ENCODE measurements at places on chromosomes 3 and 15.

DNA sequence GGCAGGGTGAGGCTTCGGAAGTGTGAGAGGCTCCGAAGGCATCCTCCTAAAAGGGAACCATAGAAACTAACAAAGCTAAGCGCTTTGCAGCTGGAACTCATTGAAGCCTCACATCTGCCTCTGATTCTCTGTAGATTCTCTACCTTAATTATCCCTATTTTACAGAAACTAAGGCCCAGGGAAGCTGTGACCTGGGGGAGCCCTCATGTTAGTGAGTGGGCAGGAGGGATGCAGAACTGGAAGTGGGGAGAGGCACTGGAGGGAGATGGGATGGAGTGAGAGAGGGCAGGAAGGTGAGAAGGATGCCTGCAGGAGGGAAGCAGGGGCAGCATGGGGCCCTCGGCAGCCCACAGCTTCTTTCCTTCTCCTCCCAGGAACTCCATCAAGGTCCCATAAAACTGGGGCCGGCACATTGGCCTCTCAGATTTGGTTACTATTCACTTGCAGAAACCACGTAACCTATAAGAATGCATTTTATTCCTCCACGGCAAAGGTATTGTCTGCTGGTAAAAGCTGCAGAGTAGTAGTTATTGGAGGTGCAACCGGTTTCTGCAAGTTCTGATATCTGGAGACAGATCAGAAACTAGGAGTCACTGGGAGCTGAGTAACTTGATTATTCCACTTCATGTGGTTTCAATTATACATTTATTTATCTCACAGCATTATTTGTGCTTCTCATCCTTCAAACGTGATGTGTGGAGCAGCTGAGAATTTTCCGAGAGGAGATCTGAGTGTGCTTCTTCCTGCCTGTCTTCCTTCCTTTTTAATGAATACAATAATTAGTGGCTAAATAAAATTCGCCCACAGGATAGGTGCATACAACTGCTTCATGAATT is 24.0 kb upstream of the CHCHD6 start:
- DNase-seq = no peak

GRCh38 chr3:44334326-44334725 is 4.2 kb upstream of the TCAIM start:
- no peak for DNase-seq

DNA sequence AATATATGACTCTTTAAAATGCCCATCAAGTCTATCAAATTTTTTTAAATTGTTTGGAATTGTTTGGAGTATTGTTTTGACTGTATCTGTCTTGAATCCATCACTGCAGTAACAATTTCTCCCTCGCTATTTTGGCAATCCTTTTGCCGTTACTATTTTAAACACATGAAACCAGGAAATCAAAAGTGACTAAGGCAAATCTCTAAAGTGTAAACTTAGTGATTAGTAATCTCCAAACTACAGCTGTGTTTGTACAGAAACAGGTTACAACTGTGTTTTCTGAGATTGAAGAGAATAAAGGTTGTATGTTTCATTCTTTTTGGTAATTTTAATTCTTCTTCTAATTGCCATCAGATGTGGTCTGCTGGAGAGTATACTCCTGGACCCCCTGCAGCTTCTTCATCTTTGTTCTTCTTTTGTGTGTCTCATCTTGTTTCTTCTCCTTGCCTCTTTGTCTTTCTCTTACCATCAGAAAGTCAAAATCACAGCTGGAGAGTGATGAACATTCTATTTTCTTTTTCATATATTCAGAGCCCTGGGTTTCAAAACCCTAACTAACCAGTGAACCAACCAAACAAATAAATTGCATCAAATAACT is 465.4 kb downstream of the RBMS3 start:
- DNase-seq = no peak

- no peak for DNase-seq
Measured at GRCh38 chr3:50111757-50112156, 23.0 kb downstream of the RBM5 start.

- DNase-seq = no peak
Measured at GRCh38 chr15:68957696-68958095, 27.4 kb downstream of the SPESP1 start.

DNA sequence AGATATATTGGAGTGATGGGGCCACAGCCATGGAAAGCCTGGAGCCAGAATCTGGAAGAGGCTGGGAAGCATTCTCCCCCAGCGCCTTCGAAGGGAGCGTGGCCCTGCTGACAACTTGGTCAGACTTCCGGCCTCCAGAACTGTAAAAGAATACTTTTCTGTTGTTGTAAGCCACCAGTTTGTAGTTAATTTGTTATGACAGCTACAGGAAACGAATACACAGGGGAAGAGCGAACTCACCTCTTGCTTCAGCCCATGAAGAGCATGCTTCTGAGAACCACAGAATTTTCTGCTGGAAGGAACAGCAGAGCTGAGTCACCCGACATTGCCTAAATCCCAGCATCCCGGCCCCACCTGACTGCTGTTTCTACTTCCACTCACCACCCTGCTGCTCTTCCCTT is 501.7 kb downstream of the SHQ1 start:
- peak; percentile 94 for DNase-seq

DNA sequence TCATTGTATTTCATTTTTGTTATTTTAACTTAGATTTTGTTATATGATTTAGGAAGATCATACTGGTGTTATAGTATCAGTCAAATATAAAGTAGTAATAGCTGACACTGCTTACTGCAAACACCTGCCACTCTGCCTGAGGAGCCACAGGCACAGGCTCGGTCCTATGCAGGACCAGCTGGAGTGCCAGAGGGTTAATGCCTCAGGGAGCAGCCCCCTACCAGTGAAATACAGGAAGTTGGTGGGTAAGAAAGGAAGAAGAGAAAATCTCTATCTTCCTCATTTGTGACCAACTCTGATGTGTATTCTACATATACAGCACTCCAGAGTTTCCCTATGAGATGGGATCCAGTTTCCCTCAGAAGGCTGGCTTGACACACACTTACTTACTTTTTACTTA is 593.3 kb downstream of the UNC13C start:
- no peak for DNase-seq

DNA sequence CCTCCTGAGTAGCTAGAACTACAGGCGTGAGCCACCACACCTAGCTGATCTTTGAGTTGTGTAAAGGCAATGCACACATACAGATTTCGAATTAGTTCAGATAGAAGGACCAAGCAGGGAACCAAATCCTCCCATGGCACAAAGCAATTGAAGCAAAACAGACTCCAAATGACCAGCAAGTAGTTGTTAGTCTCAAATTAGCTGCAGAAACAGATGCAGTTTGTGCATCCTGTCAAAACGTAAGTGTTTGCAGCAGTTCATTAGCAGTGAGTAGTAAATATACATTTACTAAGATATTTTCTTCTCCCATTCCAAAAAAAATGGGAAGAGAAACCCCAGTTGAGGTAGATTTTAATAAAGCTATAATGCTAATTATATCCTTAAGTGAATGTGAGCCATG is 15.8 kb upstream of the FAM174B start:
- DNase-seq = no peak

DNA sequence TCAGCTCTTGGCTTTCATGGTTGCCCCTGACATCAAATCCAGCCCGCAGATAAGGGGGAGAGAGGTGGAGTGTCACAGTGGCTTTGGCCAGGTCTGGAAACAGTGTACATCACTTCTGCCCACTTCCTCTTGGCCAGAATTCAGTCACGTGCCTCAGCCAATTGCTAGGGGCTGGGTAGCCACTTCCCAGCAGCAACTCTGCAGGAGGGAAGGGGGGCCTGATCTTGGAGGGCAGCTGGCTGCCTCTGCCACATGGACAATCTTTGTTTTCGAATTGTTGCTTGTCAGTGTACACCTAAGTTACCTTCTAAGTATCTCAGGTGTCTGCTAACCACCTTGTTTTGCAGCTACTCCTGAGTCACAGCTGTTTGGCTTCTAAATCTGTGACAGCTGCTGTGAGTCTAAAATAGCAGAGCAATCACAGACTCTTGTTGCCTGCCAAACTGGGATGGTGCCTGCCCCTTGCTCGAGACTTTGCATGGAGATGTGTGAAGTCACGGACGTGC is 41.0 kb upstream of the LIMD1 start:
- DNase-seq = no peak

DNA sequence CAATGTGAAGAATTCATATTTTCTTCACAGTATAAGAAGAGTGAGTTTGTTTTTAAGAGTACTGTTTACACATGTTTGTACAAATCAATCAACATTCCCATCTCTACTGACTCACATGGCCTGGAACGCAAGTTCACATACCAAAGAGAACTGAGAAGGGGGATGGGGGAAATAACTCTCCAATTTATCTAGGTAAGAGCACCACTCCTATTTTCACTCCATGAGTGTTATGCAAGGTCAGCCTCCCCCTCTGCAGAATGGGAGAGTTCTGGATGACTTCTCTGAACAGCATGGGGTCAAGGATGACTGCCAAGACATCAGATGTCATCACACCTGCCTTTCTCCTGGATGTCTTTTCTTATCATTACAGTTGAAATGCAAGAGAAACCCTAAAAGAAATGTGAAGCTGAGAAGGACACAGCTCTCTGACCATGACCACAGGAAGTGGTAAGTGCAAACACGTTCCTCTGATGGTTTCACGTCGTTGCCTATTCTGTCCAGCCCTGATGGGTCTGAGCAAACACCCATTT is 95.2 kb downstream of the SEMA6D start:
- no peak for DNase-seq

DNA sequence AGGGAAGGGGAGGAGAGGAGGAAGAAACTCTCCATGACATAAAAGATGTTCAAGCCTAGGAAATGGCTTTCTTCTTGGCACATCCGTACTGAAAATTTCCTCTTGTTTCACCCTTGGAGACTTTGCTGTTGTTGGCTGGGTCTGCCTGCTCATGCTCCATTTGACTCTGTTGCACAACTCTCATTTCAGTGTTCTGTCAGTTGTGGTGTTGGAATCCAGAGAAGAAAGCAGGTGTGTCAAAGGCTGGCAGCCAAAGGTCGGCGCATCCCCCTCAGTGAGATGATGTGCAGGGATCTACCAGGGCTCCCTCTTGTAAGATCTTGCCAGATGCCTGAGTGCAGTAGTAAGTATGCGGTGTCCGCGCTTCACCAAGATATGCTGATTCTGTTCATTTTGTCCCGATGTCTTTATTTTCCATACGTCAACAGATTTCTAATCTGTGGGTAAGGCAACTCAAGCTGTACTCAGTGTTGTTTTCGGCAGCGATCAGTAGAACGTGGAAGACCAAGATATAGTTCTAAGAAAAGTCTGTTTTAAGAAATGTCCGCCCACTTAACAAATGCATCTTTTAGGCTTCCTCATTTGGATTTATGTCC is 265.2 kb upstream of the GOLGA6L4 start:
- DNase-seq = no peak

GRCh38 chr15:37075777-37076176 is 24.6 kb downstream of the MEIS2 start:
- no peak for DNase-seq

GRCh38 chr3:34078418-34078817 is 280.0 kb downstream of the PDCD6IP start:
- no peak for DNase-seq

GRCh38 chr15:35768949-35769348 is 223.0 kb upstream of the DPH6 start:
- no peak for DNase-seq

DNA sequence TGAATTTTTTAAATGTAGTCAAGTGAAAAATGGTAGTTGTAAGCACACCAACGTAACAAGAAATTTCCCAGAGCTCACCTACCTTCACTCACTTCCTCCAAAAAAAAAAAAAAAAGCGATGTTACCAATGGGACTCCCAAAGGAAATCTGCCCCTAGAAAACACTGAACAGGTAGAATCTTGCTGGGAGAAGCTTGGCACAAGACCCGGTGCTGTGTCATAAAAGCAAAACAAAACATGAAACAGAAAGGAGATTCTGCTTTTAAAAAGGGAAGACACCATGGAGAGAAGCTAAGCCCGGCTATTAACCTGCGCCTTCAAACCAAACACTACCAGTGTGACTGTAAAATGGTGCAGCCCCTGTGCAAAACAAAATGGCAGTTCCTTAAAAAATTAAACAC is 40.5 kb downstream of the PGPEP1L start:
- no peak for DNase-seq

DNA sequence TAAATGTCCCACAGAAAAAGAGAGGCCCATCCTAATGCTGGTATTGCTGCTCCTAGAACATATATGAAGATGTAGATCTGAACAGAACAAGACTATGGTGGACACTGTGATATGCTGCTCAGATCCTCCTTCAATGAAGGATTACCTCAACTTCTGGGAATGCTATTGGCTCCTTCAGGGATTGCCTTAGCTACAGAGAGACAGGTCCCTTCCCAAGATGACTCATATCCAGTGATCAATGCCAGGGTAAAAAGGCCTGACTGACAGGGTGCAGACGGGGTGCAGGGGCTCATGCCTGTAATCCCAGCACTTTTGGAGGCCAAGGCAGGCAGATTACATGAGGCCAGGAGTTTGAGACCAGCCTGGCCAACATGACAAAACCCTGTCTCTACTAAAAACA is 20.5 kb upstream of the STAG1 start:
- no peak for DNase-seq

- DNase-seq = no peak
Measured at GRCh38 chr3:143220741-143221140, 101.2 kb downstream of the CHST2 start.

DNA sequence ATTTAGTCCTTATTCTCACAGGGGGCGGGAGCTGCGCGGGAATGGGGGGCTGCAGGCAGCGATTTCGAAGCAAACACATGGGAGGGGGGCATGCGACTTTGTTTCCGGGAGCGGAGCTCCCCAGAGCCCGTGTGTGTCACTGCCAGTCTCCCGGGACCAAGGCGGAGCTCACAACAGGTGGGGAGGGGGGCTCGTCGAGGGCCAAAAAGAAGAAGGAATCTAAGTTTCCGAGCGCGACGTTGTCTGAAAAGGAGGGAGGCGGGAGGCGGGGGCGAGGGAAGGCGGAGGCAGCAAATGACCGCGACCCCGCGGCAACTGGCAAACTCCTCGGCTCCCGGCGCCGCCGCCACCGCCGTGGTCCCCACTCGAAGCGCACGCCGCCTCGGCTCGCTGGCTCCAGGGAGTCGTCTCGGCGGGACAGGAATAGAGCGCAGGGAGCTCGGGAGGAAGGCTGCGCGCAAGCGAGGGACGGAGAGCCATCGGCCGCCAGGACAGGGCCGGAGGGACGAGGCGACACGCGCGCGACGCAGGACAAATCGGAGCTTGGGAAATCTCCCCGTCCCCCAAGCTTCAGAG is 1.4 kb downstream of the FOXP1 start:
- DNase-seq = no peak

- no peak for DNase-seq
Measured at GRCh38 chr3:65548848-65549625, 489.7 kb downstream of the MAGI1 start.

- DNase-seq = peak; percentile 78
Measured at GRCh38 chr15:41944313-41944940, 27.9 kb downstream of the EHD4 start.

Data from AG04450 (cell line).